Skeletal muscle cell (primary cell): ENCODE measurements at places on chromosomes 13 and 19.

- no peak for DNase-seq
Measured at GRCh38 chr19:15464394-15465385, at the start of gene RASAL3. RASAL3 (minus strand) TSS chr19:15464544; CDS start chr19:15464358, 186 bp downstream.

- no peak for DNase-seq
Measured at GRCh38 chr13:38960175-38960574, 30.5 kb downstream of the STOML3 start.

- DNase-seq, result no peak
Measured at GRCh38 chr19:5487222-5487621, 32.0 kb downstream of the ZNRF4 start.

GRCh38 chr19:47701717-47702552 lies 11.3 kb upstream of the EHD2 start:
- no peak for DNase-seq

GRCh38 chr19:19597809-19598306 lies 20.6 kb downstream of the PBX4 start:
- no peak for DNase-seq

DNA sequence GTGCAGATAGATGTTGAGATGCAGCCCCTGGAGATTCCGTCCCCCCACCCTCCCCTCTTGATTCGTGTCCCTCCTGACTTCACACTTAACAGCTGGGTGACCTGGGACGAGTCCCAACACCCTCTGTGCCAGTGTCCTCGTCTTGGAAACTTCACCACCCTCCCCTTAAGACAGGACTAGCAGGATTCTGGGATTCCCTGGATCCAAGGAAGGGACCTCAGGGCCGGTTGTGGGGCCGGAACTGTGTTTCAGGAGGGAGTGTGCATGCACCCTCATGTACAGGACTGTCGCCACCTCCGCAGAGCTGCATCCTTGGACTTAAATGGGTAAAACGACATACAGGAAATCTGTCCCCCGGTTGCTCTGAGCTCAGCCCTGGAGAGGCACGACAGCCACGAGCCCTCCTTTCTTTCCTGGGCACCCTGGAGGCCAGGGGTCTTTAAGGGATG lies 990 bp downstream of the MYO9B start:
- DNase-seq, result no peak

GRCh38 chr19:28437390-28438346 lies 775.3 kb downstream of the UQCRFS1 start:
- DNase-seq, result no peak

GRCh38 chr19:45973553-45974338 lies at the start of gene NOVA2:
NOVA2 (minus strand) TSS chr19:45973865; CDS start chr19:45973351, 514 bp downstream.
- no peak for DNase-seq

DNA sequence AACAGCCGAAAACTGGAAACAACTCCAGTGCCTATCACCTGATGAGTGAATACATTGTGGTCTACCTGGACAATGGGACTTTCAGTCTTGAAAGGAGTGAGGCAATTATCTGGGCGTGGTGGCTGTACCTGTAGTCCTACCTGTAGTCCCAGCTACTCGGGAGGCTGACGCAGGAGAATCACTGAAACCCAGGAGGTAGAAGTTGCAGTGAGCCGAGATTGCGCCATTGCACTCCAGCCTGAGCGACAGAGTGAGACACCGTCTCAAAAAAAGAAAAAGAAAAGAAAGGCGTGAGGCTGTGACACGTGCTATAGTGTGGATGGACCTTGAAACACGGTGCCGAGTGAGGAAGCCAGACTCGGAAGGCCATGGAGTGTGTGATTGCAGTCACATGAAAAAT lies 4.1 kb upstream of the NTN5 start:
- DNase-seq, result no peak

DNA sequence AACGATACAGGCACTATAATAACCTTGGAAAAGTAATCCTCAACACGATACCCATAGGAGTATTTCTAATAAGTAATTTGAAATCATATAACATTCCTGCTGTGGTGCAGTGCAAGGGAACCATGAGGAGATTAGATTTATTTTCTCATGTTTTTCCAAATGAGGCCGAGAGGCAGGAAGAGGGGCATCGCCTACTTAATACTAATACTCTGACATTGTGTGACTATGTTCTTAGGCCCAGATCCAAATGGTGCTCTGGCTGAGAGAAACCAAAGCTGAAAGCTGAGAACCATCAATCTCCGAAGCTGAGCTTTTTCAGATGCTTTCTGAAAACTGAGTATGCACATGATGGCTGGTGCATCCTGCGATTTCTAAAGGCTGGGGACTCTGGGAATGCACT lies 248.0 kb upstream of the MAB21L1 start:
- DNase-seq, result no peak

GRCh38 chr19:34578173-34578572 lies 96.6 kb downstream of the WTIP start:
- DNase-seq, result no peak

- no peak for DNase-seq
Measured at GRCh38 chr13:48631441-48631840, 22.3 kb upstream of the CYSLTR2 start.

DNA sequence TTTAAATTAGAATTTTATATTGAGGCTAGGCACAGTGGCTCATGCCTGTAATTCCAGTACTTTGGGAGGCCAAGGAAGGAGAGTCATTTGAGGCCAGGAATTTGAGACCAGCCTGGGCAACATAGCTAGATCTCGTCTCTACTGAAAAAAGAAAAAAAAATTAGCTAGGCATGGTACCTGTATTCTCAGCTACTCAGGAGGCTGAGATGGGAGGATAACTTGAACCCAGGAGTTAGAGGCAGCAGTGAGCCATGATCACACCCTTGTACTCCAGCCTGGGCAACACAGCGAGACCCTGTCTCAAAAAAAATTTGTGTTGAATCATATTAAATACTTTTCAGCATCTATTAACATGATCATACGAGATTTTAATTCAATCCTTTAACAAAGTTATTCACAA lies 4.9 kb downstream of the PMIS2 start:
- no peak for DNase-seq

GRCh38 chr13:98813993-98814392 lies 61.5 kb upstream of the SLC15A1 start:
- no peak for DNase-seq

GRCh38 chr13:52750713-52751112 lies 11.1 kb upstream of the CNMD start:
- no peak for DNase-seq

DNA sequence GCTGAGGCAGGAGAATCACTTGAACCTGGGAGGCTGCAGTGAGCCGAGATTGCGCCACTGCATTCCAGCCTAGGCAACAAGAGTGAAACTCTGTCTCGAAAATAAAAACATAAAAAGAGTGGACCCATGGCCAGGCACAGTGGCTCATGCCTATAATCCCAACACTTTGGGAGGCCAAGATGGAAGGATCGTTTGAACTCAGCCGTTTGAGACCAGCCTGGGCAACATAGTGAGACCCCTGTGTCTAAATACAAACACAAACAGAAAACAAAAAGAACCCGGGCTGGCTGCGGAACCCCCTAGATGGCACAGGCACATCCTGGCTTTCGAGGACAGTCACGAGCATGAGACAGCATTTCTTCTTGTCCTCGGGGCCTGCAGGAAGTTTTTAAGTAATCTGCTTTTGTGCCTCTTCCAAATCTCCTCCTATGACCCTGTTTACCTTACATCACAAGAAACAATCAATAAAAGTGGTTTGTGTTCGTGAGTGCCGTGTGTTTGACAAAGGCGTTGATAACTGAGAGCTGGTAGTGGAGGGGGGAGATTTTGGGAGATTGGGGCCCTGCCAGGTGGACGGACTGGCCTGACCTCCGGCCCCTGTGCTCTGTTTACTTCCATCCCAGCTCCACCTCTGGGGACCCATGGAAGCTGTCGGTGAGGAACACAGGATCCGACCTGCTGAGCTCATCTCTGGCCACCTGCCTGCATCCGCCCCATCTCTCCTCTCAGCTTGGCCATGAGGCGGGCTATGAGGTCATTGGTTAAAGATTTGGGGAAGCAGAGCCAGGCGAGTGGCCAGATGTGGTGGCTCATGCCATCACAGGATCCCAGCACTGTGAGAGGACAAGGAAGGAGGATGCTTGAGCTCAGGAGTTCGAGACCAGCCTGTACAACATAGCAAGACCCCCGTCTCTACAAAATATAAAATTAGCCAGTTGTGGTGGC lies 5.9 kb upstream of the GDF15 start:
- DNase-seq, result peak; percentile 71

DNA sequence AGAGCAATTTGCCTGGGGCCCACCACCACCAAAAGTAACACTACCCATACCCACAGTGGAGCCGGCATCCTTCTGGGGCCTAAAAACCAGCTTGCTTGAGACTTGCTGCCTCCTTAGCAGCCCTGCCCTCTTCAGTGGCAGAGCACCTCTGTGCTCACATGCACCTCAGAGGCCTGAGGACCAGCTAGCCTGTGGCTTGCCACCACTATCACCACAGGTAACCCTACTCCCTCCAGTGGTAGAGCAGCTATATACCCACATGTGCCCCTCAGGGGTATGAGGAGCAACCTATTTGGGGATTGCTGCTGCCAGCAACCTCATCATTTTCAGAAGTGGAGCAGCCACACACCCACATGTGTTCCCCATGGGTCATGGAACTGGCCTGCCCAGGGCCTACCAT lies 111.4 kb upstream of the SPRY2 start:
- DNase-seq, result no peak

DNA sequence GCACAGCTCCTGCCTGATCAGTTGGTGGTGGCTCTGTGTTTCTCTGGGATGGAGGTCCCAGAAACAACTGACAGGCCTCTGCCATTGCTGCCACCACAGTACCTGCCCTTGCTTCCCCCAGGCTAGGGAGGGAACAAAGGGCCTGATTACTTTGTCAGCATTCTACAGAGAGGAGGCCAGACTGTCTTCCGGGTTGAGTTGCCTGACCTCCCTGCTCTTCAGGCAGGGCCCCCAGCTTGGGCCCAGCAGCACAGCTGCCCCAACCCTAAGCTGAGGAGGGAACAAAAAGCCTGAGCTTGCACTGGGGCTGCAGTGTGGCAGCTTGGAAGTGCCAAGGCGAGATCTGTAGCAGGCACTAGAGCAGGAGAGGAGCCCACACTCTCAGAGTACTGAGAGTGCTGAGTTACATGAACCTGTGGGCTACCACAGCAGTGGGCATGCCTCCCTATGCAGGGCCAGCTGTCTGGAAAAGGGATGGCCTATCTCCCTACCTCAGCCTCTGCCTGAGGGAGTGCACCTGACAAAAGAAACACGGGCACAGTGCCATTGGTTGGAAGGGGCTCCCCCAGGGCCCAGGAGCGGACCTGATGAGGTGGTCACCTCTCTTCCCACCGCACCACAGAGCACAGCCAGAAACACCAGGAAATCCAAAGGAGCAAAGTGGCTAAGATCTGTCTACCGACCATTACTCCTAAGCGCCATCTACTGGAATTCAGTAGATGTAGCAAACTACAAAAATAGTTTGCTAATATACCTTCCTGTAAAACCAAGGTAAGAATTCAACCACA lies 24.4 kb downstream of the SLC25A15 start:
- no peak for DNase-seq

DNA sequence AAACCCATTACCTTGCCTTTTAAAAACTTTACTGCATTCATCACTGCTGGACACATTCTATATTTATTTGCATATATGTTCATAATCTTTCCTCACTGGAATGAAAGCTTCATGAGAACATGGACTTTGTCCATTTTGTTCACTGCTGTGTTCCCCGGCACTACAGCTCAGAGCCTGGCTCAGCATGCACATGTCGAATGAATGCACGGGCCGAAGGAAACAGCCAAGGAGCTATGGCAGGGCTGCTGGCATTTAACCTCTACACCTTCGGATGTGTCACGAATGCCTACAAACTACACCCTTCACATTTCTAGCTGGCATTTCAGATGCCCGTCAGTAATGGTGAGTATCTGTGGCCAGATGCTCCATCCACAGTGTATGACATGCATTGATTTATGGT lies 7.6 kb downstream of the MTIF3 start:
- no peak for DNase-seq

GRCh38 chr19:31107096-31107495 lies 242.1 kb downstream of the TSHZ3 start:
- no peak for DNase-seq

DNA sequence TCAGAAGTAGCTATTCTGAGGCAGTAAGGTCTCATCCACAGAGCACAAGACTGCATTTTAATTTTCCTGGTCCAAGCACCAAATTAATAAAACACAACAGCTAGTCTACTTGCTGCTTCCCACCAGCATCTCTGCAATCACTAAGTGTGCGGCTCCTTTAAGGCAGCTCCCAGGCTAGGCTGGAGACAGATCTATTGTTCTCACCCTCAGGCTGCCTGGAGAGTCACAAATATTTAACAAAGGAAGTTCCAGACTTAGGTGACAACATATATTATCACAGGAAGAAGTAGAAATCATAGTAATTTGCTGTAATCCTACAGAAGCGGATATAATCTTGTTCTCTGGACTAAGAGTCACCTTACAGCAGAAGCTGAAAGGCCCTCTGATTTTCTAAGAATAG lies 2.2 kb upstream of the EID2 start:
- DNase-seq, result no peak

- no peak for DNase-seq
Measured at GRCh38 chr19:40508739-40509260, 42.0 kb downstream of the SPTBN4 start.

DNA sequence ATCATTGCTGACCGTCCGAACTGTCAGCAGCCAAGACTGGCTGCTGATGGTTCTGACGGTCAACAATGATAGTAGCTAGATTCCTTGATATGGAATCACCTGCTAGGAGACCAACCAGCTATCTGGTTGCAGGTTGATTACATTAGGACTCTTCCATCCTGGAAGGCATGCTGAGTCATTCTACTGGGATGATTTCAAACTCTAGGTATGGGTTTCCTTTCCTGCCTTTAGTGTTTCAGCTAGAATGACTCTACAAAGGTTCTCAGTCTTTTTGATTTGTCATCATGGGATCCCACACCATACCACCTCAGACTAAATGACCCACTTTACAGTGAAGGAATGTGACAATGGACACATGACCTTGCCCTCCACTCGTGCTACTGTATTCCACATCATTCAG lies 138.1 kb upstream of the KL start:
- no peak for DNase-seq

DNA sequence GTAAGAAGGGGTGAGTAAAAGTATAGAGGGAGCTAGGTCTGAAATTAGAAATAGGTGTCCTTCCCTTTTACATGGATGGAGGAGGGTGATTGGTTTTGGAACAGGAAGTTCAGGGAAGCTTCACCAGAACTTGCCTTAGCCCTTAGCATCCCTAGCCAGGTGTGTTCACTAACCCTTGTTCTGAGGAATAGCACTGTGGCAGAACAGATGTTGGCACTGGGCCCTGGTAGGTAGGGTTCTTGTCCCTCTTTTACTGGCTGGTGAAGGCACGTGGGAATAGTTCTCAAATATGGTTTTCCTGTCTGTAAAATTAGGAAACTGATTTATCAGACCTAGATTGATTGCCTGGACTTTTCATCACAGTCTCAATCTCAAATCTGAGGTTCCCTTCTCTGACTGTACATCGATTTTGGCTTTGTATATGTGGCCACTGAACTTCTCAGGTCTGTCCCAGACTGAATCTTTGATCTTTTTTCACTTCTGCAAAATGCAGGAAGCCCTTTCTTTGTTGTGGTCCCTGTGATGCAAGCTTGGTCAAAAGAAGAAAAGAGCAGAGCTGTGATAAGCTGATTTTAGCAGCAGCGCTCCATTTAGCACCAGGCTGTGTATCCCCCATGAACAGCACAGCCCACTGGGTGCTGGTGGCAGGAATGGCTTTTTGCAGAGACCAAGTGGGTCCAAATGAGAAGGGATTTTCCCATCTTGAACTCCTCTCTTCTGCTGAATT lies 86.2 kb upstream of the HTR2A start:
- DNase-seq, result no peak
